Fibroblast of skin of scalp (primary cell): ENCODE measurements at places on chromosomes 6 and 20.

- DNase-seq: peak; percentile 9
Measured at GRCh38 chr20:20184149-20184548, 131.8 kb downstream of the CFAP61 start.

DNA sequence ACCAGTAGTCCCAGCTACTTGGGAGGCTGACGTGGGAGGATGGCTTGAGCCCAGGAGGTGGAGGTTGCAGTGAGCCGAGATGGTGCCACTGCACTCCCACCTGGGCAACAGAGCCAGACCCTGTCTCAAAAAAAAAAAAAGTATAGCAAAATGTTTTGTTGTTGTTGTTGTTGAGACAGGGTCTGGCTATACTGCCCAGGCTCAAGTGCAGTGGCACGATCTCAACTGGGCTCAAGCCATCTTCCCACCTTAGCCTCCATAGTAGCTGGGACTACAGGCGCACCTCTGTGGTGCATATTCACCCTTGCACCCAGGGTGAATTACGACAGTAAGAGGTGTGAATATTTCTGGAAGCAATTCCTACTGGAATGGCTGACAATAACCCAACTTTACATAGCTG, 11.4 kb upstream of the UBR2 start:
- DNase-seq: no peak

DNA sequence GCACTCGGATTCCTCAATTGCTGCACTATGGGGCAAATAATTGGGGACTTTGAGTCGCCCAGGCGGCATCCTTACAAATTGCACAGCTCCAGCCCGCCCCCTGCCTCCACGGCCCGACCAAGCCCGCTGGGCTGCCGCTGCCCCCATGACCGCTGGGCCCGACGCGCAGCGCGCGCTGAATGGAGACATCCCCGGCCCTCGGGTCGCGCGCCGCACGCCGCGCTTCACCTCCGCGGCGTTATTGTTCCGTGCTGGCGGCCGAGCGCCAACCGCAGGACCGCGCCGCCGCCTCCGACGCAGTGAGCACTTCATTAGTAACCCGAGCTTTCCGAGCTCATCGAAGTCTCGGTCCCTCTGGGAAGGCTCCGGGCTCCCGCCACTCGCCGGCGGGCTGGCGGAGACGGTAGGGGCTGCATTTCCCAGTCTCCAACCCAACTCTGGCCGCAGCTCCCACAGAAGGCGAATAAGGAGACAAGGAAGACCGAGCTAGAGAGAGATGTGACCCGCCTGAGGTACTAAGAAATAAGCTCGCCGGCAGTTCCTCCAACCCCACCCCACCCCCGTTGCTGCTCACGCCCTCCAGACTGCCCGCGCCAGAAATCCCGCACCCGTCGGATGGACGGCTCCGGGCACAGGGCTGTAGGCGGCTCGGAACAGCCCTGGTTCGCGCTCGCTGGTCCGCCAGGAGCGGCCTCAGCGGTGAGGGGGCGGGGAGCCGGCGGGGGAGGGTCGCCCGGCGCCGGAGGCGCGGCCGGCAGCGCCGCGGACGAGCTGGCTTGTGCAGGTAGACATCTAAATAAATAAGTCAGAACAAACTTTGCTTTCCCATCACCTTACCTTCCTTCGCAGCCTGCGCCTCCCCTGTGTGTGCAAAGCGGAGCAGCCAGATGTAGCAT, 703 bp downstream of the EPHA7 start:
- peak; percentile 7 for DNase-seq

DNA sequence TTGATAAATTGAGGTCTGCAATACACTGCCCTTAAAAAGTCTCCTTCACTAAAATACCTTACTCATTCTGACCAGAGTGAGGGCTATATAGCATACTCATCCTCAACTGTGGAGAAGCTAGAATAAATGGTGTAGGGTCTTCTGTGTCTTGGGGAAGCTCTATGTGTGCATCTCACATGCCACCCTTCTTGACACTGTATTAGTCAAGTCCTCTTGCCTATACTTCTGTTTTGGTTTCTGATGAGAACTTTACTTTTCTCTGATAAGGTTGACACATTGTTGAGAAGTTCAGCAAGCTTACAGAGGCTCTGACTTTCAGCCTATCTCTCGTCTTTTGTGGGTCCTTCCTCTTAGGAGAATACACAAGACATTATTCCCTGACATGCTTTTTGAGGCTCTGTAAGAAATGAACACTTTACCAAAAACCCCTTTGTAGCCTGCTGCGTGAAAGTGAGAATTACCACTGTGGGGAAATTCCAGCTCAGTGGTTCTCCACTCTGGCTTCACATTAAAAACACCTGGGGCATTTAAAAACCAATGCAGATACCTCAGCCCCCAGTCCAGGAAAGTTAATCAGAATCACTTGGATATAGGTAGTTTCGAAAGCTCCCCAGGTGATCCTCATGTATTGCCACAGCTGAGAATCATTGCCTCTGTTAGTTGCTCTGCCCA, 372.1 kb upstream of the HS3ST5 start:
- DNase-seq: no peak

DNA sequence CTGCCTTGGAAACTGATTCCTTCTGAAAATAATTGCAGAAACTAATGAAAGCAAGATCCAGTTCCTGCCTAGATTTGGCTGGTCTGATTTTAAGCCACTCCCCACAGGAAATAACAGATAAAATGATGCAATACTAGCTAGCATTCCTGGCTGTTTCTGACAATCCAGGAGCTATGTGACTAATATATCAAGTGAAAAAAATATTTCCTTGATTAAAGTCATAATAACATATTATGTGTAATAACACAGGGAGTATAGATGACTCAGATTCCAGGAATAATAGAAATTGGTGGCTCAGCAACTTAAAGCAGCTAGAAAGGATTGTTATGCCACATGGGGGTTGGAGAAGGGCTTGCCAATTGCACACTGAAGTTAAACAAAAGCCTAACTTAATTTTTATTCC, 182.7 kb upstream of the SALL4 start:
- peak; percentile 98 for DNase-seq

- no peak for DNase-seq
Measured at GRCh38 chr6:84362193-84362821, 134.9 kb upstream of the CEP162 start.

- DNase-seq: peak; percentile 48
Measured at GRCh38 chr20:52614051-52614863, 357.9 kb upstream of the TSHZ2 start.

- no peak for DNase-seq
Measured at GRCh38 chr6:28506807-28507475, 8.7 kb downstream of the GPX6 start.

- peak; percentile 0 for DNase-seq
Measured at GRCh38 chr6:120869397-120869796, 464.9 kb downstream of the TBC1D32 start.
